Stimulated activated CD8-positive, alpha-beta memory T cell treated with anti-CD3 and anti-CD28 coated beads, Interleukin-7, amount 100 ng/mL, for 4 hours (primary cell): ENCODE measurements at places on chromosomes 16 and 17.

DNA sequence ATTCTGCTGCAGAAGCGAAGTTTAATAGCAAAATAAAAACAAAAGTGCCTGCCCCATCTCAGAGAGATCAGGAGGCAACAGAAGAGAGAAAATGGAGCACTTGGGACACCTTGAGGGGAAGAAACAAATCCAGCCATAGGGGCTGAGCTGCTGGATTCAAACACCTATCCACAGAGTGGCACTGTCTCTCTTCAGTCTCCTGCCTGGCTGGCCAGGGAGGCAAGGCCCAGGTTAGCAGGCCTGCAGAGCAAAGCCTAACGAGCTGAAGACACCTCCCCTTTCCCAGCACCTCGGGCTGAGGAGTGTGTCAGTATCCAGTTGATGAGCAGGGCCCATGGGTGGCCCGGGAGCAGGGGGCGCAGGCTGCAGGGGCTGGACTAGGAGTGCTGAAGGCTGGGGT, 8.8 kb upstream of the KRT31 start:
- DNase-seq, result no peak

DNA sequence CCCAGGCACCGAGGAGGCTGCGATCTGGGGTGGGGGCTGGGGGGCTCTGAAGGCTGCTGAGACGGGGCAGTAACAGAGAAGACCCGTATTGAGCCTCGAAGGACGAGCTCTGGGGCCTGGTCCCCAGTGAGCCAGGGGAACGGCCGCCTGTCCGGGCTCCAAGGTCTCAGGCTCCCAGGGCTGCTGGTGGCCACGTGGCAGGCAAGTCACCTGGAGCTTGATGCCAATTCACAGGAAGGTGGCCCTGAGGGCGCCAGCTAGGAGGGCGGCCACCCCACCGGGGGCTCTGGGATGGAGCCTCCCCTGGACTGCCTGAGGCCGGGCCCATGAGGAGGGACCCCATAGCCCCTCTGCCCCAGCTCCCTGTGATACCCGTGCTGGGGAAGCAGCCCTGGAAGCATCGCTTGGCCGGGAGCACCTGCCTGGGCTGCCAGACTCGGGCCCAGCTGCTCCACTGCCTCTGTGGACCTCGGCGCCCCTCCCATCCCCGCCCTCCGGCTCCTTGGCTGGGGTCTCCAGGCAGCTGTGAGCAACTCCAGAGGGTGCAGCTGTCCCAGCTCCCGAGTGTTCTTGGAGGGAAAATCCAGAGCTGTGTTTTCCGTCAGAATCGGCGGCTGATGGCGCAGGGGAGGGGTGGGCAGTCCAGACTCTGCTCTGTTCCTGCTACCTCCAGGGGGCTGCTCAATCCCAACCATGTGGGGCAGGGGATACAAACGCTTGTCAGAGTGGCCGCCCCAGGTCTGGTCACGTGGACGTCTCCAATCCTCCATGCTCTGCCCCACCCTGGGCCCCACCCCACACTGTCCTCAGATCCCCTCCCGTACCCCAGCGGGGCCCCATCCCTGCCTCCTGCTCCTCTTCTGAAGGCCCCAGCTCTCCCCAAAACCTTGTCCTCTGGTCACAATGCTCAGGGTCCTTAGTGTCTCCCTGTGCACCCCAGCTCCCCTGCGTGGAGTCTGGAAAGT, 67.2 kb upstream of the GNG13 start:
- no peak for DNase-seq

- no peak for DNase-seq
Observed at GRCh38 chr17:56810343-56810742, 23.4 kb downstream of the C17orf67 start.

DNA sequence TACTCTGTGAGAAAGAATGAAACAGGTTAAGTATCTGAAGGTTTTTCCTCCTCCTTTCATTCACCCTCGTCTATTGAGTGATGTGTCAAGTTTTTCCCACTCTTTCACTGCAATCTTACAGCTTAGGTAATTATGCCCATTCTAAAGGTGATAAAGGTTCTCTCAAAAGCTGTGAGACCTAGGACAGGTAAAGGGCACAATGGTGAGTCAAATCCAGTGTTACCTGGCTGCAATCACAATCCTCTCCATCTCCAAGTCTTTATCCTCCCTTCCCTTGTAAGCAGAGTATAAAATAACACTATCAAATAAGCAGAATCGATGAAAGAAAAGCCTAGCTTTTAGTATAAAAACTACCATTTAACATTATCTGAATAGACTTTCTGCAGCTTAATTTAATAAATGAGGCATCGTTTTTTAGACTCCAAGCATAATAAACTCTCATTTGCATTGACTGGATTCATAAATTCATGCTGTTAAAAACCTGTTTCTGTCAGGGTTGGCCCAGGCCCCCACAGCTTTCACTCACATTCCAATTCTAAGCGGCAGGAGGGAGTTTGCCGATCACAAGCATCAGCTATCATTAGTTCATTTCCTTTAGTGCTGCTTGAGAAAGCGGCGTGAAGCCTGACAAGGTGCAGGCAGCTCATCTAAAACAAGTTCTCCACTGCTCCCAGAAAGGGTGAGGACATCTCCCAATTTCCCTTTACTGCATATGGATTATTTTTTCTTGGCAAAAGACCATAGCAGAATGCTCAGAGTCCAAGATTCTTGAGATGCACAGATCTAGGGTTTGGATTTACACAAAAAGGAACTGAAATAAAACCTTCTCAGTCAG, 67.8 kb downstream of the CDH8 start:
- no peak for DNase-seq

- DNase-seq, result no peak
Observed at GRCh38 chr17:76487451-76488192, 13.6 kb downstream of the RHBDF2 start.
